ENCODE measurements at places on chromosomes 3 and 15.

DNA sequence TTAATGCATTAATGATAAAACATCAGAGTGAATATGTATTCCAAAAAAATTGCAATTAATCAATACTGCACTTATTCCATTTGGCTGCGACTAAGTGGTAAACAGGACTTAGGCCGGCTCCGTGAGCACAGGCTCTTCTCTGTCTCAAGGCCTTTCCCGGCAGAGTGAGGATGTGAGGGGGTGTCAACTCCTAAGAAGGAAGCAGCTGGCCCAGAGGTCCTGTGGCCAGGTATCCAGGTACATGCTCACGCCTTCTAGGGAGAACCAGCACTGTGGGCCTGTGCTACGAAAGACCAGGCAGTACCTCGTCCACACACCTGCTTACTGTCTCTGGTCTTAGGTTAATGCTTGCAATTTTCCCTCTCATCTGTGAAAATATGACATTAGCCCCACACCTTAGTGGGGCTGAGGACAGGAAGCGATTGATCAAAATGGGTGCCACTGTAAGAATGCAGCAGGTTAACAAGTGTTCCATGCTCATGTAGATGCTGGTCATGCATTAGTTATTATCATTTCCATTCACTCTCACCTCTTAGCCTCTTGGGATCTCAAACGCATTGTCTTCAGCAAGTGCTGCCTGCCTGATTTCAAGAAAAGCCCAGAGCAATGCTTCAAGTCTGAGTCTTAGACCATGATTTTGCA lies 175.3 kb downstream of the ABHD5 start:
- no peak for DNase-seq

DNA sequence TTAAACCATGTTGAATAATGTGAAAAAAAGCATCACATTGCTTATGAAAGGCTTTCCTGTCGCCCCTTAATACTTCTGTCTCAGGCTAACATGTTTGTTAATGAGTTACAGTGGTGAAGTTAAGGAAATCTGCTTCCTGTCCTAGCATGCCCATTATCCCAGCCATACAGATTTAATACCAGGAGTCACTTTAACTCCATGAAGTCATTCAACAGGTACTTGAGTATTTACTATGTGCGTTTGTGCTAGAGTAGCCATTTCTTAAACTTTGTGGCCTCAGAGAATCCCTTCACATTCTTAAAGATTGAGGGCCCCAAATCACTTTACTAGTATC lies 10.1 kb upstream of the SETD5 start:
- DNase-seq: no peak

GRCh38 chr3:156098437-156099035 lies 21.8 kb upstream of the KCNAB1 start:
- no peak for DNase-seq

DNA sequence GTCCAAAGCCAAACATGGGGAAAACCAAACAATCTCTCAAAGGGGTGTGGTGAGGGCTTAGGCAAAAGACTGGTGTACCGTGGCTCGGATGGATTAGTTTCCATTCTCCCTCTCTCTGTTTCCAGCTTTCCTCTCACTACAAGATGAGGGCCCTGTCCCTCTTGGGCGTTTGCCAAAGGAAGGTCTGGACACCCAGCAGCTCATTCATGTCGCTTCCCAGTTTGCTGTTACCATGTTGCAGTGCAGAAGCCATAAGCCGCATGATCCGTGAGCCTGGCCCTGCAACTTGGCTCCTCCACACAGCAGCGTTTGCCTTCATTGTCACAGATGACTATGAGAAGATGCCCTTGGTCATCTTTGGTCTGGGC lies 92.2 kb downstream of the APBA2 start:
- no peak for DNase-seq

DNA sequence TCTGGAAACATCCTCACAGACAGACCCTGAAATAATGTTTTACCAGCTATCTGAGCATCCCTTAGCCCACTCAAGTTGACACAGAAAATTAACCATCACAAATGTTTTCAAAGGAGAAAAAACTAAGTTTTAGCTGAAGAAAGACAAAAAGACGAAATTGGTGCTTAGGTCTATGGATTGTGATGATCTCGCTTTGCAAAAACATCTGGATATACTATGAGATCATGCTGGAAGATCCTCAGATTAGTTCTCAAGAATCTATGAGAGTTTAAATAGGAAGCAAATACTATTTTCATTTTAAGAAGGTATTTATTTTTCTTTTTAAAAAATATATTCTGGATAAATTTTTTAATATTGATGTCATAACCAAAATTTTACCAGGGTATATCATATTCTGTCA lies 42.6 kb upstream of the MBNL1 start:
- no peak for DNase-seq

- DNase-seq: peak; percentile 19
These were observed 28.4 kb downstream of the CPN2 start for GRCh38 chr3:194322678-194323211.

DNA sequence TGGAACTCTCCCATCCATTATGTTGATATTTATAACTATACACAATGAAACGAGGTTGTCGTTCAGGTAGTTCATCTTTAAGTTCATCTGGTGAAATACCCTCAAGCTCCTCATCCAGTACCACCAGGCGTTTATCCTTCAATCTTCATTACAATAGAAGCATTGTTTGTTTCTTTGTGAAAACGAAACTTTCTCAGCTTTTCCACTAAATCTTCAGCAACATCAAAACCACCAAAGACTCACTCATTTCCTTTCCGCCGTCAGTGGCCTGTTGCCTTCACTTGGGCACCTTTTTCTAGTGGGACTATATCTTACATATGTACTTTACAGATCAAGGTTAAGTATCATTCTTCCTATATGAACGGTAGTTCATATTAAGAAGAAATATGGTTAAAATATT lies 44.1 kb upstream of the TFG start:
- DNase-seq: no peak

DNA sequence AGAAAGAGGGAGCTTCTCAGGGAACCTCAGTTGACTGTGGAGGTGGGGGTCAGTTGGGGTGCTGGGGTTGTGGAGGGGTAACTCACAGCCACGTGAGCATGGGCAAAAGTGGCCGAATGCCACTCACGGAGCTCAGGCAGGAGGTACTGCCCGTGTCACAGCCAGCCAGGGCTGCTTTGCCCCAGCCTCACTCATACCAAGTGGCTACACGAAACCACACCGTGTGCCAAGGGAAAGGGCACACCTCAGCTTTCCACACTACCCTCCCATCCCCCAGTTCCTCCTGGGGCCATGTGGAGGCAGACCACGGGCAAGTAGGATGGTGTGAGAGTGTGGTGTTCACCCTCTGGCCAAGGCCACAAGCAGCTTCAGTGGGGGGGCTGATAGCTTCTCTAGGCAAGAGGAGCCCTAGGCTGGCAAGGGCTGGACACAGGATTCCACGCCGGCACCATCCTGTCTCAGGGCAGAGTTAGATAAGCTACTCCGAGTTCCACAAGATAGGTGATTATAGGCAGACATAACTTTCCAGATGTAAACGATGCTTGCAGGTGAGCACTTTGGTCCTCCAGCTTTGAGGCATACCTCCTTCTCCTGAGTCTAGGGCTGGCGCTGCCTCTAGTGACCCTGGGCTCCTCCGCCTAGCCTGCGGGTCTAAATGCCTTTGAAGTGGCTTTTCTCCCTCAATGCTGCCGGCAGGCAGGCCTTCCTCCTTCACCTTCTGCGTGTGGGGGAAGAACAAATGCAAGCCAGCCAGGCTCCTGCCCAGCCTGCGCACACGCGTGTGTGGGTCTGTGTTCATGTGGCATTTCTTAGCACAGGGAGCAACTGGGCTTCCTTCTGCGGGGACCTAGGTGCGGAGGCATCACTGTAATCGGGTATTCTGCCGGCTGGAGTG lies 25.0 kb downstream of the RGMA start:
- DNase-seq: no peak

GRCh38 chr3:32681811-32682210 lies 3.2 kb upstream of the CNOT10 start:
- no peak for DNase-seq

DNA sequence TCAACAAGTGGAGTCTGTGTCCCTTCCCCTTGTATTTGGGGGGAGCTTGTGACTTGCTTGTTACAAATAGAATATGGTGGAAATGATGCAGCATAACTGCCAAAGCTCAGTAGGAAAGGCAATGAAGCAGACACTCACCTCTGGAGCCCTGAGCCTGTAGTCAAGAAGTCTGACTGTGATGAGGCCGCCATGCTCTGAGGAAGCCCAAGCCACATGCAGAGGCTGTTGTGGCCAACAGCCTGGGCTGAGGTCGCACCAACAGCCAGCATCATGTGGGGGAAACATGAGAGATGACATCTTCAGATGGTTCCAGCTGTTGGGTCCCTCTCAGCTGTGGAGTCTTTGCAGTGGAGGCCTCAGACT lies 161.4 kb downstream of the CHSY1 start:
- no peak for DNase-seq

DNA sequence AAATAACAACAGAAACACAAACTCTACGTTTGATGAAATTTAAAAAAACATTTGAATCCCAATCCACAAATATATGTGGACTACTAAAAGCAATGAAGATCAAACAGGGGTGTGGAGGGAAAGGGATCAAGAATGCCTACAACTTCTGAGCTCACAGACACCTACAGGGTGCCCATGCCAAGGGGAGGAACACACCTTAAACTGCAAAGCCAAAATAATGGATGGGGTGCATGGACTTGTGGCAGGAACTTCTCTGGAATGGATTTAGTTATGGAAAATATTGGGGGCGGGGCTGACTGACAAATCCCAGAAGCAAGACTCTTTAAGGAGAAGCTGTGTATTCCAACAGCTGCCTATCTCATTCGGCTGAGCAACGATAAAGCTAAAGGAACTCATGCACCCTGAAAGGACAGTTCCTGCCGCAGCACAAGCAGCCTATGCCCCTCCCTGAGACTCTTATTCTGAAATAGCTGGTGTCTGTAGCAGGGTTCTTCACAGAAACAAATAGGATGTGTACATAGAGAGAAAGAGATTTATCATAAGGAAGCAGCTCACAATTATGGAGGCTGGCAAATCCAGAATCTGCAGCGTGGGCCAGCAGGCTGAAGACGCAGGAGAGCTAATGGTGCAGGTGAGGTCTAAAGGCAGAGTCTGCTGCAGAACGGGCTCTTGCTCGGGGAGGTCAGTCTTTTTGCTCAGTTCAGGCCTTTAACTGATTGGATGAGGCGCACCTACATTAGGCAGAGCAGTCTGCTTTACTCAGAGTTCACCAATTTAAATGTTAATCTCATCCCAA lies 24.5 kb upstream of the PLA2G4D start:
- no peak for DNase-seq

GRCh38 chr3:40969756-40970466 lies 229.4 kb upstream of the CTNNB1 start:
- peak; percentile 84 for DNase-seq

- no peak for DNase-seq
These were observed 57.9 kb downstream of the ITGB5 start for GRCh38 chr3:124829178-124829818.

GRCh38 chr3:154778057-154778456 lies 302.1 kb upstream of the MME start:
- no peak for DNase-seq

GRCh38 chr3:46135475-46135874 lies 72.6 kb downstream of the CCR1 start:
- peak; percentile 75 for DNase-seq

DNA sequence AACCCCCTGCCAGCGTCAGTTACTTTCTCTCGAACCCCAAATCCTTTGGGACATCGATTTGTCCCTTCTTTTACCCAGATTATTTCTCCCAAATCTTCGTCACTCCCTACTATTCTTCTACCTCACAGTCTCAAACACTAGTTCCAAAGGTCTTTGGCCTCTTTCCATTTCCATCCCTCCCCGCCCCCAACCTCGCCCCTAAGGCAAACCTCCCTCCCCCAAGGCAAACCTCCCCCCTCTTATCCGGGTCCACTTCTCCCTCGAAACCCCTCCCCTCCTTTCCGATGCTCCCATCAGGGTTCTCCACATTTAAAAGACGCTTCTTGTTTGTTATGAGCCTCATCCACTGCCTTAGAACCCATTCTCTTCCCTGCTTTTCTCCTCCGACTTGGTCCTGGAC lies 583 bp downstream of the EAF1 start:
- peak; percentile 27 for DNase-seq

- no peak for DNase-seq
These were observed 234.7 kb upstream of the LYSMD4 start for GRCh38 chr15:99967841-99968371.

DNA sequence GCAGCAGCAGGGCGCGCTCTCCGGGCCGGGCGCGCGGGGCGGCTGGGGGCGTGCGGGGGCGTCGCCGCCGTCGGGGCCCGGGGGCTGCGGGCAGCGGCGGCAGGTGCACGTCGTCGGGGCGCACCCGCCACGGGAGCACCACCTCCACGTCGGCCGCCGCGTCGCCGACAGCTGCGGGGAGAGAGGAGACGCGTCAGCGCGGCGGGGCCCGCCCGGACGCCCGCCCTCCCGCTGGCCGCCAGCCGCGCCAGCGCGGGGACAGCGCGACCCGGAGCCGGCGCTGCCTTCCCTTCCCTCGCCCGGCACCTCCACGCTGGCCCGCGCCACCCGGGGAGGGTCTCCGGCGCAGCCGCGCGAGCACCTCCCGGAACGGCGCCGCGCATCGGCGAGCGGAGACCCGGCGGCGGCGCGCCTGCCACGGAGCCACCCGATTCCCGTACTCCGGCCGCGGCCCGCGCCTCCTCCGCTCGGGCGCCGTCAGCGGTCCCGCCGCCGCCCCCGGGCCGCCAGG lies 481 bp downstream of the ADAMTS17 start:
- no peak for DNase-seq

DNA sequence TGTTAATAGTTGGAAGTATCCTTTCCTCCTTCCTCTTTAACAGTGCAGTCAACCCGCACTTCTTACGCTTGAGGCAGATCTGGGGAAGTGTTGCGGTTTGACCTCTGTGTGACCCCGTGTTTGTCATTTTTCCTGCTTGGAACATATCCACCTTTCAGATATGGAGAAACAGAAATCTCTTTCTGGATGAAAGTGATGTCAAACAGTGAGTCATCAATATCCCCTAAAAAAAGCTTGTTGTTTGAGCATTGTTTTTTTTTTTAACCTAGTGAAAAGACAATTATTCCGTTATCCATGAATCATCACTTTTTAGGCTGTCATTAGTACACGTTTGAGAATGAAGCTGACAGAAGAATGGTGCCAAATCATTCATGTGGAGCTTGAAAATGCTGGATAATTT lies 293.7 kb downstream of the ARPP21 start:
- peak; percentile 39 for DNase-seq

- no peak for DNase-seq
These were observed 104.4 kb upstream of the C2CD4B start for GRCh38 chr15:62269504-62269903.

DNA sequence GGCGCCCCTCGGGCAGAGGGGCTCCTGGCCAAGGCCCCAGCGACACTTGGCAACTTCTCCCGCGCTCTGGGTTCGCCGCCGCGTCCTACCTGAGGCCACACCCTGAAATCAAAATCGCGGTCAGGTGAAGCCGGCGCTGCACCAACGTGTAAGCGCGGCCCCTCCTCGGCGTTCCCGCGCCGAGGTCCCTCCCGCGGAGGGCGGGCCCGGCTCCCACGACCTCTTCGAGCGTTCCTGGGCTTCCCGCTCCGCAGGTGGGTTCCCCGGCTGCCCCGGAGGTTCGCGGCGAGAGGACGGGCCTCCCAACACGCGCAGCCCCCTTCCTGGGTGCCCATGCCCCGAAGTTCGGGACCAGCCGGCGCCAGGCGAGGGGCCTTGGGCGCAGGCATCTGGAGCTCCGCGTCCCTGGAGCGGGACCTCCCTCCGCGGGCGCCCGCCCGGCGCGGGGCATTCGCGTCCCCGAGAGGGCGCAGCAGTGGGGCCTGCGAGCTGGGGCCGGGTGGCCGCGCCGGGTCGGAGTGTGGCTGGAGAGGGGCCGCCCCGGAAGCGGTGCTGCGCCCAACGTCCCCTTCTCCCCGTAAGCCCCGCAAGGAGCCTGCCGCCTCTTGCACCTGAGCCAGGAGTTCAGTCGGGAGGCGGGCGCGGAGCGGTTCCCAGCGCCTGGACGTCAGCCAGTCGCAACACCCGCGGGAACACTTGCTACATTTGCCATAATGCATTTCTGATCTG lies 13.7 kb downstream of the PAK6 start:
- peak; percentile 2 for DNase-seq

Data from inflammatory macrophage treated with lipopolysaccharide for 4 hours (primary cell).